ENCODE measurements at places on chromosomes 11 and 22. TPM values are rescaled to one million over a fixed set of nuclear protein-coding genes. Genes with fewer than 3 reads are reported as not detected.

DNA sequence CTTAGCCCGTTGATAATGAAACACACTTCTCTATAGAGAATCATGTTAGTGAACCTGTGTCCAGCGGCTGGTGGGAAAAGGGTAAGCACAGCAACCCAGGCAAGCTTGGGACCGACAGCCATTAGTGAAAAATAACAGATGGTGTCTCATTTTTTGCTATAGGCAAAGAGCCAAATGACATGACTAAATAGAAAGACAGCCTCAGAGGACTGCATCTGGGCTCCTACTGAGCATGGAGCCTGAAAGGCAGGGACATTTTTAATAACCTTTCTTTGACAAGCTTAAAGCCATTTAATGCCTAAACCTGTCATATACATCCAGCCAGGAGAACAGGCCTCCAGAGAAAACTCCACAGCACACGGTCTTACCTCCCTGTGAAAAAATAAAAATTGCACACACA, 67.0 kb downstream of the FANCF start:
- H3K4me1 ChIP-seq, result no peaks in the 10 kb centered on the region
- H3K36me3 ChIP-seq, result no peaks in the 10 kb centered on the region
- no peaks in the 10 kb centered on the region for H3K27me3 ChIP-seq

Gene PIH1D2
- total RNA-seq, result 1.5 TPM

GRCh38 chr22:49211176-49211575, 616.5 kb downstream of the BRD1 start:
- H3K27ac ChIP-seq, result no peak overlapping the region
- no peak overlapping the region for H3K4me3 ChIP-seq
- H3K27me3 ChIP-seq, result no peaks in the 10 kb centered on the region

DNA sequence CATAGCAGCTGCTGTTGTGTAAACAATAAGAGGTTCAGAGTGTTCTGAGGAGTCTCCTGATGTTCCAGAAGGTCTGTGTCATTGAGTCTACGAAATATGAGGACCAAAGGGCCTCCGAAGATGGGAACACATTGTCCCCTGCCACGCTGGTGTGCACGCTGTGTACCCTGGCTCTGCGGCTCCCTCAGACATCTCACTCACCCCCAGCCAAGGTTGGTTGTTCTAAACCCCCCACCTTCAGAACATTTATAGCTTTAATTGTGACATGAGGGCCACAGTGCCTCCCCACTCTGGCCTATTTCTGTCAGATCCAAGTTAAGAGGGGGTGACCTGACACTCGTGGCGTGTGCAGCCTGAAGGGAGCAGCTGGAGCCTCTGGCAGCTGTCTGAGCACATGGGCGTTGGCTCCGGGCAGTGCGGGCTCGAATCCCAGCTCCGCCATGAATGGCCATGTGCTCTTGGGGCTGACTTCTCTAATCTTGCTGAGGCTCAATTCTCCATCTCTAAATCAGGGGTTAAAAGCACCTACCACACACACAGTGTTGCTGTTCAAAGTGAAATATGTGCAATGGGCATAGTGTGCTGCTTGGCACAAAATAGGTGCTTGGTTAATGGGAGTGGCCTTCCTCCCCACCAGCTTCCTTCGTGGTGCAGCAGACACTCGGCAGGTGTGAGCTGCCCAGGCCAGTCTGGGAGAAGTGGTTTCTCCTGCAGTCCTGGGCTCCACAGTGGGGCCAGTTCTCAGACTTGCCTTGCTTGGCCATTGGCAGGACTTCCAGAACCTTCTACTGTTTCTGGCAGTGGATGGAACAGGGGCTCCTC, 39.7 kb upstream of the MICAL2 start:
- H3K36me3 ChIP-seq, result no peaks in the 10 kb centered on the region
- no peak overlapping the region for H3K4me3 ChIP-seq
- peak overlapping the region; percentile 60 for H3K27ac ChIP-seq
- no peaks in the 10 kb centered on the region for H3K27me3 ChIP-seq
- no peak for DNase-seq

DNA sequence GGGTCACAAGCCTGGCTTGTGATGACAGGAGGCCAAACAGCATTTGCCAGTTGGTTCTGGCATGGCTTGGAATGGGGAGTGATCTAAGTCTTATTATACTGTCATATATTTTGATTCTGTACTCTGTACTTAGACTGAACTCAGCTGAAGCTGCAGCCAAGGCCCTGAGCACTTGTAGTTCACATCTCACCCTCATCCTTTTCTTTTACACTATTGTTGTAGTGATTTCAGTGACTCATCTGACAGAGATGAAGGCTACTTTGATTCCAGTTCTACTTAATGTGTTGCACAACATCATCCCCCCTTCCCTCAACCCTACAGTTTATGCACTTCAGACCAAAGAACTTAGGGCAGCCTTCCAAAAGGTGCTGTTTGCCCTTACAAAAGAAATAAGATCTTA, 843 bp downstream of the OR56B1 start:
- no peaks in the 10 kb centered on the region for H3K27me3 ChIP-seq
- no peak overlapping the region for H3K27ac ChIP-seq
- no peak overlapping the region for H3K4me3 ChIP-seq
- no peak for DNase-seq
- no peaks in the 10 kb centered on the region for H3K36me3 ChIP-seq

- no peak for DNase-seq
- H3K4me3 ChIP-seq, result no peak overlapping the region
- no peaks in the 10 kb centered on the region for H3K4me1 ChIP-seq
- H3K27me3 ChIP-seq, result no peaks in the 10 kb centered on the region
- no peak overlapping the region for H3K27ac ChIP-seq
These were observed 188.2 kb downstream of the METTL15 start for GRCh38 chr11:28296426-28296825.

DNA sequence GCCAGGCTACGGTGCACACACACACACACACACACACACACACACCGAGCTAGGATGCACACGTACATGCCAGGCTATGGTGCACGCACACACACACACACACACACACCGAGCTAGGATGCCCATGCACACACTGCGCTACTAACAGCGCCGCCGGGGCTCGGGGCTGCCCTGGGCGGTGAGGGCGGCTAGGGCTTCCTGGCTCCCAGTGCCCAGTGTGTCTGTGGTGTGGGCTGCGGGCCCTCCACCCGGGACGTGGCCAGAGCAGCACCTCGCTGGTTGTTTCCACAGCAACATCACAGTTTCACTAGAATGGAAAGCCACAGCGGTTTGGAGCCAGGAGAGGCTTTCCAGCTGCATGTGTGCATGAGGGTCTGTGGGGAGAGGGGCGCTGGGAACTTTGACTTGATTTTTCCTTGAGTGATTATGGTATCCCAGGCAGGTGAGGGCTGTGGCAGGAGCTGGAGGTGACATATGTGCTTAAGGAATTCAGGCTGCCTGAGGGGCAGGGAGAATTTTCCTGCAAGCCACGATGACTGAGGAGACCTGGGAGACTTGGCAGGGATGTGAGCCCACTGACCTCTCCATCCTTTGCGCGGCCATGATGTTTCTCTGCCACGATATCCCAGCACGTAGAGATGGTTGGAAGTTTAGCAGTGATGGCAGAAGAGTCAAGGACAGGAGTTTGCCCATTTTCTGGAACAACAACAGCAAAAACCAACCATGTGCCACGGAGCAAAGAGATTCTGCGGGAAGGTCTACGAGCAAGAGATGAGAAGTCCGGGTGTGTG, 195.9 kb downstream of the SNX19 start:
- no peaks in the 10 kb centered on the region for H3K27me3 ChIP-seq
- no peak overlapping the region for H3K4me3 ChIP-seq
- DNase-seq, result no peak

Gene HOATZ
- total RNA-seq, result not detected

GRCh38 chr11:59436169-59436568, at the start of gene OR5A1:
OR5A1 (plus strand) TSS chr11:59436469; CDS start chr11:59443169, 6,700 bp downstream.
- no peaks in the 10 kb centered on the region for H3K36me3 ChIP-seq
- no peak within 1 kb of the TSS for H3K27ac ChIP-seq
- no peak within 1 kb of the TSS for H3K4me3 ChIP-seq
- H3K27me3 ChIP-seq, result no peaks in the 10 kb centered on the region

Gene C22orf15
- total RNA-seq, result not detected

DNA sequence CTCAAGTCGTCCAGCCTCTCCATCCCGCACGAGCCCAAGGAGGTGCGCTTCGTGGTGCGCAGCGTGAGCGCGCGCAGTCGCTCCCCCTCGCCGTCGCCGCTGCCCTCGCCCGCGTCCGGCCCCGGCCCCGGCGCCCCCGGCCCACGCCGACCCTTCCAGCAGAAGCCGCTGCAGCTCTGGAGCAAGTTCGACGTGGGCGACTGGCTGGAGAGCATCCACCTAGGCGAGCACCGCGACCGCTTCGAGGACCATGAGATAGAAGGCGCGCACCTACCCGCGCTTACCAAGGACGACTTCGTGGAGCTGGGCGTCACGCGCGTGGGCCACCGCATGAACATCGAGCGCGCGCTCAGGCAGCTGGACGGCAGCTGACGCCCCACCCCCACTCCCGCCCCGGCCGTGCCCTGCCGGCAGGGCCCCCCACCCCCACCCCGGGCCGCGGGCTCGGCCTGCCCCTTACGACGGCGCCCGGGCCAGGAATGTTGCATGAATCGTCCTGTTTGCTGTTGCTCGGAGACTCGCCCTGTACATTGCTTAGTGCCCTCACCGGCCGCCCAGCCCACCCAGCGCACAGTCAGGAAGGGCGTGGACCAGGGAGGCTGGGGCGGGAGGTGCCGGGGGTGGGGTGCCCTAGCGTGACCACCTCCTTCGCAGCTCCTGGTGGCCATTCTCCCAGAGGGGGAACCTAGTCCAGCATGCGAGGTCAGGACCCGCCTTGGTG, 6.9 kb upstream of the ACR start:
- H3K27me3 ChIP-seq, result no peaks in the 10 kb centered on the region
- DNase-seq, result no peak
- no peaks in the 10 kb centered on the region for H3K36me3 ChIP-seq

Gene MMP8
- total RNA-seq, result not detected

DNA sequence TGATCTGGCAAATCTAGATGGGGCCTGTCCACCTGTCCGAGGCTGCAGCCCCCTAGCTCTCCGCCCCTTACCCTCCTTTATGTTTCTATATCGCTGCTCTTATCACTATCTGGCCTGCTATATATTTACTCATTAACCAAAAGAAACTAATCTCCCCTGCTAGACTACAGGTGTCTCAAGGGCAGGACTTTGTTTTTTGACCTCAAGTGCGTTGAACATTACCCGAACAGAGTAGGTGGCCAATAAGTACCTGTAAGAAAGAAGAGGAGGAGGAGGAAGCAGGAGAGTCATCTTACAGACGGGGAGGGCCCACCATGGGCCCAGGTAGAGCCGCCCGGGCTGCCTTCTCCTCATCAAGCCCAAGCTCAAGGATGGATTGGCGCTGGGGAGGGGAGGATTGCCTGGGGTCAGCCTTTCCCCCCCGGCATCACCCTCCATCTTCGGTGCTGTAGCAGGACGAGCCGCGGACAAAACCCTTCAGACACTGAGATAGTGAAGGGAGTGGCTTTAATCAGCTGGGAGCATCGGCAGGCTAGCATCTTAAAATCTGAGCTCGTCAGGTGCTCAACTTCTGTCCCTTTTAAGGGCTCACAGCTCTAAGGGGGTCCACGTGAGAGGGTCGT, 1.2 kb upstream of the P2RY6 start:
- H3K27ac ChIP-seq, result no peak overlapping the region
- no peak for DNase-seq
- no peak overlapping the region for H3K4me3 ChIP-seq
- no peaks in the 10 kb centered on the region for H3K36me3 ChIP-seq

Gene MUC6
- not detected for total RNA-seq
